ENCODE measurements at places on chromosomes 7 and 10.

DNA sequence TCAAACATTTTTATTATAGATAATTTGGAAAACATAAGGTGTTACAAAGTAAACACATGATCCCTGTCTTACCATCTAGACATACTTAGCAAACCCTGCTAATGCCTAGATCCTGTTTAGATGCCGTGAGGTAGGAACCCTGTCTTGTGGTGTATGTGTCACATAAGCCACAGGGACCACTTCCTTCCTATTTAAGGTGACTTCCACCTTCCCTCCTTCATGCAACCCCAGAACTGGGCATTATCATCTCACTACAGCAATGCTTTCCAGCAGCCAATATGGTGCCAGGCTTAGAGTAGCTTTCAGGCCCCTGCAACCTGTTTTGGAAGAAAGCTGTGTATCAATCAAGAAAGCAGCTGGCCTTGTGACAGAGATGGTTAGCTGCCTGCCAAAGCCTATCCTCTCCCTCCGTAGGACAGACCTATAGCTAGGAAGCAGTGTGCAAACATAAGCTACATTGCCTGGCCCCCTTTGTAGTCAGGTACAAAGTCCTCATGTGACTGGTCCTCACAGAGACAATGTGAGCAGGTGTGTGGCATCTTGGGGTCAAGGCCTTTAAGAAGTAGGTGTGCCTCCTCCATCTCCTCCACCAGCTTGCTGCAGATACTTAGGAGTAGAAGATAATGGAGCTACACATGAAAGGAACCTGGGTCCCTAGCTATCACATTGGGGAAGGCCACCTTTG, 146.8 kb downstream of the SPAG6 start:
- no peak for DNase-seq

DNA sequence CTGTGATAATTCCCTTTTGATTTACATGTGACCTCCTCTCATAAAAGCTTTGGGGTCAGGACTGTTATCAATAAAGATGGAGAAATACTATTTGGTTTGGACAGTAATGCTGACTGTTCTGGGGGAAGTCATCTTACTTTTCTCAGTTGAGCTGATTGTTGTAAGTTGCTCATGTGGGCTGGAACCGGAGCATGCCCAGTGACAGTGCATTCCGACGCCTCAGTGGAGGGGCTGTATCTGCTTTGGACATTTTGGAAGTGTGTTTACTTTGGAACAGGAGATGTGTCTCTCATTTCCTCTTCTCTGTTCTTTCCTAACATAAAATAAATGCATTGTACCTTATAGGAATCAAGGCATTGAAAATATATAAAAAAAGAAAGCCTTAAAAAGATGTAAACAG, 30.1 kb downstream of the RBM33 start:
- no peak for DNase-seq

DNA sequence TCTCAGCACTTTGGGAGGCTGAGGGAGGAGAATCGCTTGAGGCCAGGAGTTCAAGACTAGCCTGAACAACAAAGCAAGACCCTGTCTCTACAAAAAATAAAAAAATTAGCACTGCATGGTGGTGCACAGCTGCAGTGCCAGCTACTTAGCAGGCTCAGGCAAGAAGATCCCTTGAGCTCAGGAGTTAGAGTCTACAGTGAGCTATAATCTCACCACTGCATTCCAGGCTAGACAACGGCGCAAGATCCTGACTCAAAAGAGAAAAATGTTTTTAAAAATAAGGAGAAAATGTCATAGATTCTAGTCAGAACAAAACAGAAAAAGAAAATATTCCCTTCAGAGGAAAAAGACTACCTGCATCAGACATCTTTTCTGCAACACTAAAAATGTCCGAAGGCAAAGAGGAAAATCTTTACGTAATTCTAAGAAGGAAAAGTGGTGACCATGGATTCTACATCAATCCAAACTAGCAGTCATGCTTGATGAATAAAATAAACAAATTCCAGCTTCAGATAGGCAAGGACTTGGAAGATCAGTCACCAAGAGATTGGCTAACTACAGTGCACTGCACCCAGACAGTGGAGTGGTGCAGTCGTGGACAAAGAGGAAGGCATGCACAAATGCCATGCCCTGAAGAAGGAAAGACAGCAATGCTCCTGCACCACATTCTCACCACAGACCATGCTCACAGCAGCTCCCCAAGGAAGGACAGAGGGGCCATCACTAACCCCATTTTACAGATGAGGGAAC, 54.3 kb downstream of the ERCC6 start:
- no peak for DNase-seq

GRCh38 chr10:30974355-30974754, 57.3 kb downstream of the ZNF438 start:
- DNase-seq: no peak

GRCh38 chr7:128672927-128673517, 930 bp downstream of the GARIN1A start:
- DNase-seq: no peak

- no peak for DNase-seq
Measured at GRCh38 chr7:28330384-28331070, 81.8 kb upstream of the CREB5 start.
